ENCODE measurements at places on chromosomes 13 and 19.

DNA sequence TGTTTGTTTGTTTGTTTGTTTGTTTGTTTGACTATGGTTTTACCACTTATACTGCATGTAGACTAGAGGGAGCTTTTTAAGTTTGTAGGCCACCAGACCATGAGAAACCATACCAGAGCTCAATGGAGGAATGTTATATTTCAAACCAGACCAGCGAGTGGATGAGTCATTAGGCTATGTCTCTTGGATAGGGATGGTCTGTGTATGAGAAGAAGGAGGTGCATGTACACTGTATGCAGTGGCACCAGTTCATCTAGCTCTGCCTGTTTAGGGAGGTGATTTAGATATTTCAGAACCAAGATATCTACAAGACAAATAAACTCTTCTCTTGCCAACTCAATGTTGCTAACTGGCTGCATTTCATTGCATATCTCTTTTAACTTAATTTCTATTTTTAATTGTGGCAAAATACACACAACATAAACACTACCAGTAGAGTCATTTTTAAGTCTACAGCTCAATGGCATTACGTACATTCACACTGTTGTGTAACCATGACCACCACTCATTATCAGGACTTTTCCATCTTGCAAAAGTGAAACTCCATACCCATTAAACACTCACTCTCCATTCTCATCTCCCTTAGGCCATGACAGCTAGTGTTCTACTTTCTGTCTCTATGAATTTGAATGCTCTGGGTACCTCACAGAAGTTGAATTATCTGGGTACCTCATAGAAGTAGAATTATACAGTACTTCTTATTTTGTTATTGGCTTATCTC, 29.2 kb downstream of the SYDE1 start:
- no peak for DNase-seq

GRCh38 chr19:7769171-7769570, 6.1 kb downstream of the CLEC4M start:
- DNase-seq, result no peak

DNA sequence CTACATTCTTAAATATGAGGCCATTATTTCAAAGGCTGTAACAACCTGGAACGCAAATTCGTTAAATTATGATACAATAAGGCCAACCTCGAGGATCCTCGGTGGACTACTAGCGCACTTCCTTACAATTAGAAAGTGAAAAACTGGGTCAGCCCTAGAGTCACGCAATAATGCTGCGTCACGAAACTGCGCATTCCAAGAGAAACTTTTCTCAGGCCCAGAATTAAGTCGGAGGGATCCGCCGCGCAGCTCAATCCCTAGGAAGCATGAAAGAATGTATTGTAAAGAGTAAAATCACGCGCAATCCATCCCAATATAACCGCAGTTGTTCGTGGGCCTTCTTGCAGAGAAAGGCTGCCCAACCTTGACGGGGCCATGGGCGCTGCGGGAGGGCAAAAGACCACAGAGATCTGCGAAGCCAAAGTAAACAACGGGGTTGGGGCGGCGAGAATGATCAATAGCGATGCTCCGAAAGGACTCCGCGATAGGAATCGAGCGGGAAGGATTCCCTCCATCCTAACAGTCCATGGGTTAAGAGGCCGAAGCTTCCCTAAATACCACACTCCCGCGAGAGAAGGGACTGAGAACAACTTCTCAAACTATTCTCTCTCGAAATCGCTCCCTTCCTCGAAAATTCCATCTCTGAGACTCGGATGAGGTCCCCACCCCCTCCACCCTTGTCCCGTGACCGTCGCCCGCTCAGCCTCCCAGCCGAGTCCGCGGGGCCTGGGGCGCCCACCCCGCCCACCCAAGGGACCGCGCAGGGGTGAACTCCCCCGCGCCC, 564 bp downstream of the SPART start:
- DNase-seq, result peak; percentile 77

GRCh38 chr19:14168993-14169392, 32.6 kb upstream of the ASF1B start:
- no peak for DNase-seq

GRCh38 chr19:35935911-35936737, at the start of gene LRFN3:
LRFN3 (plus strand) TSS chr19:35936374; CDS start chr19:35939426, 3,052 bp downstream.
- DNase-seq, result peak; percentile 76

GRCh38 chr19:56142087-56142787, 1.1 kb downstream of the ZNF444 start:
- DNase-seq, result no peak

DNA sequence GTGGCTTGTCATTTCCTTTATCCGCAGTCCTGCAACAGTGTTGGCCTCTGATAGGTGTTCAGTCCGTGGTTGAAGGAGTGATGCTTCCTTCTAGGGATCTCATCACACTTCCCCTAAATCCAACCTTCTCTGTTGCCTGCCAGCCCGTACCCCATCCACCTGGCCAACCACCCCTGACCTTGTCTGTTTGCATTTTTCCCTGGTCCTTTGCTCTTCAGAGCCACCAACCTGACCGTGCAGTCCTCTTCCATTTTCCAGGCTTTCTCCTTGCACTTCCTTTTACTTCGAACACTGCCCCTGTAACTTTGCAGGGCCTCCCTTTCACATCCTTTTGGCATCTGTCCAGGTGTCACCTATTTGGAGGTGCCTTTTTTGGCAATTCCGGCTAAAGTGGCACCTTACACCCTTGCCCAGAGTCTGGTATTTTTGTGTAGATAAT, 696 bp downstream of the ZNF460 start:
- no peak for DNase-seq
